ENCODE measurements at places on chromosomes 3 and 15.

GRCh38 chr3:23667536-23668429 lies 138.0 kb upstream of the UBE2E1 start:
- DNase-seq, result no peak

DNA sequence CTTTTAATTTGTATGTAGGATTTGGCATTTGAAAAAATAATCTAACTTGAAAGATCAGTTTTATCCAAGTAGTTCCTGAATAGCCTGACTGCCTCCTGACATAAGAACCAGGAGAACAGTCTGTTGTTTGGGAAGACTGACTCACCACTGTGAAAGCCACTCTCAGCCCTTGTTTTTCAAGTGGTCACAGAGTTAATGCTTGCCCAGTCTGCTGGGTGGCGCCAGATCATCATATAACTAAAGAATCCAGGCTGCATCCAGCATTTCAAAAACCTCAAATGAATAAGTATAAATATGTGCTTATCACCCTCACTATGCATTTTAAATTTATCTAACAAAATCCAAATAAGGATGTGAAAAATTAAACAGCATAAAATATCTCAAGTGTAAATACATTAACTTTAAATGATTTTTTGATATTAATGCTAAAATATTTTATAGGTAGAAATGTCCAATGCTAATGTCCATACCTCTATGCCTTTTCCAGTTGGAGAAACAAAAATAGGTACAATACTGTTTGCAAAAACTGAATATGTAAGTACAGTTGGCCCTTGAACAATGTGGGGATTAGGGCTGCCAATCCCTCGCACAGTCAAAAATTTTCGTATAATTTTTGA lies 26.9 kb upstream of the ZBBX start:
- peak; percentile 44 for DNase-seq

DNA sequence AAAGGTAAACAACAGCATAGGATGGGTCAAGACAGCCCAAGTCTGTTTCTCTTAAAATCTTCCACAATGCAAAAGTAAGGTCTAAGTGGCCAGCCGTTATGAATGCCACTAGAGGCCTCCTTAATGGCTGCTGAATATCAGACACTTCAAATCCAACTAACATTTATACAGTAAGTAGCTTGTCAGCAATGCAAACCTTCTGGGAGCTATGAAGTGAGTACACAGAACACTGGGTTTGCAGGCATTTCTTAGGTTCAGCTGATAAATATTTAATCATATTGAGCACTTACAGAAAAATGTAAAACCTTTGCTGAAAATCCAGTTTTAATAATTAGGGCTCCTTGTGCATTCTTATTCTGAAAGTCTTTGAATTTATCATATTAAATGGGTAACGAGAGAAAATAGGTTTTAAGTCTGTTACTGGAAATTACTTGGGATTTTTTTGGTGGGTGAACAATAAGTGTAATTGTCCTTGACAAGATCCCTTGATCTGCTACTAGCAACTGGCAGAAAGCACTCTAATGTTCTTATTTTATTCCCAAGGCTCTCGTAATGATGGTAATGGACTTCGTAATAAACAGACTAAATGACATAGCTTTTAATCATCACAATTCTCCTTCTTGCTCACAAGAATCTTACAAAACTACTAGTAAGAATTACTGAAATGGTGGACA lies 141.7 kb upstream of the GPR149 start:
- no peak for DNase-seq

DNA sequence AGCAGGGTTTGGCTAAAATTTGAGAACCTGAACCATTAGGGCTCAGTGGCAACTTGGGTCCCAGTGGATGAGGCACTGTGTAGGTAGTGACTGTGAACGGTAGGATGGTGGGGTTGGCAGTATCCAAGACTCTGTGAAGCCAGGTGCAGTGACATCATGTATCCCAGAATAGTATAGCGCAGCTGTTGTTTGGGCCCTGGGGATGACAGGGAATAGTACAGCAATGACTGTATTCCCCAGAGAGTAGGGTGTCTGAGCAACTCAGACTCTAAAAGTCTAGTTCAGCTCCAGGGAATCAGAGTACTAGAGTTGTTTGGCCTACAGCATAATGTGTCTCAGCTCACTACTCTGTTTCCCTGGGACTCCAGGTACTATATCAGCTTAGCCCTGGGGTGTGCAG lies 20.7 kb upstream of the PPP2R3A start:
- DNase-seq, result peak; percentile 30

DNA sequence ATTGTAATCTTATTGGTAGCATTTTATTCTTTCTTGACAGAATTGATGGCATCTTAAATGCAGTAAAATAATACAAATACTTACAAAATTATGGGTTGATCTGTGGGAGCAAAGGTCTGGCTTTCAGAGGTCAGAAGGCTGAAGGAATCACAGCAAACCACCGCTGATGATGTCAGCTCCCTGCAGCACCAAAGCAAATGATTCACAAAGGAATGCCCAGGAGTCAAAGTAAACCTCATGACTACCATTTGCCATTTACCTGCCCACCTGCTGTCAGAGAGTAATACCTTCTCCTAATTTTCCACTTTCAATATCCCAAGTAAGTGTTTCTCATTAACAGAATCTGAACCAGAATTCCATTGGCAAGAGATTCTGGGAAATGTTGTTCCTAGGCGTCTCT lies 46.1 kb downstream of the CPA3 start:
- no peak for DNase-seq

GRCh38 chr3:141594357-141594756 lies 107.5 kb downstream of the RASA2 start:
- DNase-seq, result no peak

- DNase-seq, result no peak
Observed at GRCh38 chr3:151460774-151461450, at the start of gene IGSF10. TSS of gene IGSF10 (minus strand) at chr3:151461061. CDS start at chr3:151458709, 2,352 bp downstream.

GRCh38 chr15:77542491-77543001 lies 90.2 kb downstream of the LINGO1 start:
- DNase-seq, result peak; percentile 50

- peak; percentile 76 for DNase-seq
Observed at GRCh38 chr3:133591271-133591742, 17.8 kb downstream of the CDV3 start.

GRCh38 chr3:71168880-71169411 lies 414.6 kb downstream of the FOXP1 start:
- no peak for DNase-seq

- peak; percentile 31 for DNase-seq
Observed at GRCh38 chr3:190265796-190266195, 56.5 kb downstream of the CLDN1 start.

- DNase-seq, result peak; percentile 77
Observed at GRCh38 chr3:73480187-73480672, 144.5 kb downstream of the PDZRN3 start.

DNA sequence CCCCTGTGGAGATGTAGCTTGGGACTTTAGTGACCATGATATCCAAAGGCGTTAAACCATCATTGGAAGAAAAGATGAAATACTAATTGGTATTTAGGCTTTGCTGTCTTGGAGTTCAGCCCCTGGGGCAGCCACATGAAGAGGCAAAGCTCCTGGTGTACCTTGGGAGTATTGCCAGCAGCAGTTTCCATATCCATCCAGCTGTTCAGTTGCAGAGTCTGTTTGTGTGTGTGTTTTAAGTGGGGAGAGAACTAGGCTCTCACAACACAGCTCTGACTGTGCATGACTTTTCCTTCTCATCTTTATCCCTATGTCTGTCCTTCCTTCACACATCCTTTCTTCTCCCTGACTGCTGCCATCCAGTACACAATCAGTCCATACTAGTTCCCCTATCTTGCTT lies 98.9 kb downstream of the CDIN1 start:
- no peak for DNase-seq

DNA sequence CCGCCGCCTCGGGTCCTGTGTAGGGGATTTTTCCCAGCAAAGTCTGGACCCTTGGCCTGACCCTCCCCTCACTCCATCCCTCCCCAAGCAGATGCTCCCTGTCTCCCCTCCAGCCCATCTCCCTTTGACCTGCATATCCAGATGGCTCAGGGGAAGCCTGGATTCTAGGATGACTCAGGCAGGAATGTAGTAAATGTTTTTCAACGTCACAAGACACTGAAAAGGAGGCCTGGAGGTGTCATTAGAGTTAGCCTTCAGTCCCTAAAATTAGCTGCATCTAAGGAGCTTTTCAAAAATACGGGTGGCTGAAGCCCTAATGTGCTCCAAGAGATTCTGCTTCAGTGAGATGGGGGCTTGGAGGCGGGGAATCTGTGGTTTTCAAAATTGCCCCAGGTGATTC lies 7.2 kb downstream of the ACAN start:
- DNase-seq, result peak; percentile 57

DNA sequence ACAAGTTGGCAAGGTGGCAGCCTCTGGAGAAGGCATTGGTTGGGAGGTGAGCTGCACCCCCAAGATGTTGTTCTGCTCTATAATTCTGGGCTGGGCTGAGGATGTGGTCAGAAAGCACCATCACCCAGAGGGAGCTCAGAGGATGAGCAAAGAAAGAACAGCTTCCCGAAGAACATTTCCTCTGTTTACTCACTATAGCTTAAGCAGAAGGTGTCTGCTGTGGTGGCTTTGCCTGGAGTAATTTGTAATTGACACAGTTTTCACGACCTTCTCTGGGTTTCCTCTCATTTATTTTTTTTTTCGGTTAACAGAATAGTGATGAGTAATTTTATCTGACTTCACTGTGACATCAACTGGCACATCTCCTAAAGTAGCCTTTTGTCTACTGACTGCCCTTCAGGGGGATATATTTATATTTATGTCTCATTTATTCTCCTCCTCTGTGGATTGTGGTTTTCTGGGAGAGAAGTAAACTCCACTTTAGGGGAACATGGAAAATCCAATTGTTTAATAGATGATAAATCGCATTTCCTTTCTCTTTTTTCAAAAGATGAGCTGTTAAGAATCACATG lies 49.5 kb upstream of the ABHD17C start:
- peak; percentile 17 for DNase-seq

- no peak for DNase-seq
Observed at GRCh38 chr3:46884929-46885328, 7.4 kb downstream of the PTH1R start.

Measured in fibroblast of upper back skin (primary cell).